ENCODE measurements at places on chromosomes 2 and 18.

DNA sequence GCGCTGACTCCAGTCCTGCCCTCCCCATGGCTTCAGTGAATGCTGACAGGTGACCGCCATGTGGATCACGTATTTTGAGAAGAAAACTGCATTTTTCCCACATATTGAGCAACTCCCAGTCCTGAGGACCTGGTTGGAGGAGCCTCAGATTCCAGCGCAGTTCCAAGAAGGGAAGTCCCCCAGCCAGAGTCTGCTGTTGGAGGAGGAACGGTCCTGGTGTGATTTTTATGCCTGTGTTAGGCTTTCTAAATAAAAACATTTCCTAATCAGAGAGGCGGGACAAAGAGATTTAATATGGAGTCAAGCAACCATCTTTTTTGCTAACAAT lies 32.3 kb upstream of the COL6A3 start:
- DNase-seq, result no peak

- DNase-seq, result no peak
These were observed 59.9 kb downstream of the CRIM1 start for GRCh38 chr2:36415381-36416022.

DNA sequence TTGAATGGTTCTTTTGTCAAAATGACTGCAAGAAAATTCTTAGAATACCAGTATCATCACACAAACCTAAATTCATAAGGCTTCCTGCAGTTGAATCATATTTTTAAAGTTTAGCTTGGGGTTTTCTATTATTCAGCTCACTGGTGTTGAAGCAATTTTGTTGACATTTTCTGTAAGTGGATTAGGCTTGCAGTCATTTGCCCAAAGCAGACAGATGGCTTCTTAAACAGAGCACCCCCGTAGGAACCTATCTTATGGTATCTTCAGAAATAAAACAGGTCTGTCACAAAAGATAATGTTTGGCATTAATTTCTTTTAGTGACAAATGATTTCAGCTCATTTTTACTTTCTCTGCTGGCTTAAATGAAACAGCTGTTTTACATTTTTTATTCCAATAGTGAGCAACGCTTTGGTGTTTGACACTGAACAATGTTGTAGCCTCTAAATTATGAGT lies 331.1 kb downstream of the PLCL1 start:
- DNase-seq, result no peak

DNA sequence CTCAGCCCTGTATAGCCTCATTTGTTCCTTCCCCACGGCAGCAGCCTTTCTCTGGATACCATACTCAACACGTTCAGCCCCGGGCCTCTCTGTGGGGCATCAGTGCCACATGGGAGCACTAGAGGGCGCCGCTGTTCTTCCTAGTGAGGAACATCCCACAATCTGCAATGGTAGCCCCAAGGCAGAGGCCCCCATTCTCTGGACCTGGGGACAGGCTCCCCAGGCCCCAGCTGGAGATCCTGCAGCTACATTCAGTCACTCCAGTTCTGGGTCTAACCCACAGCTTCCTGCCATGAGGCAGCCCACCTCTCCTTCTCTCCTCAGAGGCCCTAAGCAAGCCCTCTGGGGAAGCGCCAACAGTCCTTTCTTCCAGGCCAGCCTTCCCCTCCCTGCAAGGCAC lies 14.2 kb upstream of the SFXN5 start:
- DNase-seq, result peak; percentile 87

DNA sequence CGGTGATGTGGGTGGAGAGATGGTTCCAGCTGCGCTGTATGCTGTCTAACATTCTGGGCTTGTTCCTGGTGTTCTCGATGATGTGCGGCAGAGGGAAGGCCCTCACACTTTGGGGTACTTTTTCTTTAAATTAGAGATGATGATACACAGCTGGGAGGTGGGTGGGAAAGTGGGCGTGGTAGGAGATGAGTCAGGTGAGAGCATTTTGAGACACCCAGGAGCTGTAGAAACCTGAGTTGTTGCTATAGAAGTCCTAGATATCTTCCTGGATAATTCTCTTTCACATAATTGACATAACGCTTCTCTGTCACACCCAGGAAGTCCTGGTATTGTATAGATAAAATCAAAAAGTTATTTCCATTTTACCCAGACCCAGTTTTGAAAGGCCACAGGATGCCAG lies 103.8 kb upstream of the ALKAL2 start:
- DNase-seq, result no peak

GRCh38 chr18:2846636-2847316 lies at the start of gene EMILIN2:
EMILIN2 (plus strand) TSS chr18:2847006; CDS start chr18:2847189, 183 bp downstream.
- peak; percentile 16 for DNase-seq

DNA sequence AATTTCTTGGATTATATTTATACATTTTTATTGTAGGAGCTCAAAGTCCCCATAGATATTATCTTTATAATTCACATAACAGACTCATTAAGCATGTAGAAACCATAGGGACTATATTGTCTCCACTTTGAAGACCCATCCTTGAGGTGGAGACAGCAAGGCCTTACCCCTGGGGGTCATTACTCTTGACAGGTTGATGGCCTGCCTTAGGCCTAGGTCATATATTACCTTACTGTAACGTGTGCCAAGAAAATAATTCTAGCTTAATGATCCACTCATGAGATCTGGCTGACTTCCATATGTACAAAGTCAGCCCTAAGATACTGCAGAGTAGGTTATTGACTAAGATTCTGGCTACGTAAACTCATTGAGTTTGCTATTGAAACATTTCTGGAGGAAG lies 65.4 kb upstream of the GLS start:
- no peak for DNase-seq

GRCh38 chr2:120637847-120638246 lies 97.8 kb upstream of the GLI2 start:
- no peak for DNase-seq

- no peak for DNase-seq
These were observed 54.6 kb upstream of the PHLPP1 start for GRCh38 chr18:62660691-62661090.

DNA sequence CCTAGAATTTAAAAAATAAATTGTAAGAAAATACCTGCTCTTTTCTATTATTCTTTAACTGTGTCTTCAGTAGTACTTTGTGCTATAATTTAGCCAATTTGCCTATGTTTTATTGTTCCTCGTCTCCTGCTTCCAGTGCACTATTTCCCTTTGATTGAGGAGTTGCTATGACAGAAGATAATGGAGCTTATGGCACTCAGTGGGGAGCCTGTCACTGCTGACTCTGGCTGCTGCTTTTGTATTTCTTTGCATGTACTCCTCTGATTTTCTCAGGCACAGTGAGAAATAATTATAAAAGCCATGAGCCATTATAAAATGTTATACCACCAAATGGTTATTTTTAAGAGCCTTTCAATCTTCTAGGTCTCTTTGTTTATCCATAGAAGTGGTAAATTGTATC lies 1310.8 kb upstream of the SLC39A10 start:
- DNase-seq, result no peak

DNA sequence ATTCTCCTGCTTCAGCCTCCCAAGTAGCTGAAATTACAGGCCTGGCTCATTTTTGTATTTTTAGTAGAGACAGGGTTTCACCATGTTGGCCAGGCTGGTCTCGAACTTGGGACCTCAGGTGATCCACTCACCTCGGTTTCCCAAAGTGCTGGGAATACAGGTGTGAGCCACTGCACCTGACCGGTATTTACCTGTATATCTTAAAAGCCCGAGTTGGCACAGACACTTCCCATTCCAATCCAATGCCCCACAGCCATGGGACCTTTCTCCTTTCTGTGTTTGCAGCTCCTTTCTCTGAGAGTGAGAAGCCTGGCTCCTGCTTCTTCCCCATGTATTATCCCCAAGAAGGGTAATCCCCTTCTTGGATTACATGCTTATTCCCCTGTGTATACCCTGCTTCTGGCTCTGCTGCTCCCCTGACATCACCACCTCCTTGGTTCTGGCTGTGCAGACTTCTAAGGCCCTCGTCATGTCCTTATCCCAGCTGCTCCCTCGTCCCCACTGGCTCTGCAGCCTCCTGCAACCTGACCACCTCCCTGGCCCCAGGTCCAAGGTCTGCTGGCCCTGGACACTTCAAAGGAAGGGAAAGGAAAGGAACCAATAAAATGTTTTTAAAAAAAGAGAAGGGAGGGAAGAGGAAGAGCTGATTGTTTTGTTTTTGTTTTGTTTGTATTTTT lies 52.8 kb downstream of the INPP5D start:
- no peak for DNase-seq

DNA sequence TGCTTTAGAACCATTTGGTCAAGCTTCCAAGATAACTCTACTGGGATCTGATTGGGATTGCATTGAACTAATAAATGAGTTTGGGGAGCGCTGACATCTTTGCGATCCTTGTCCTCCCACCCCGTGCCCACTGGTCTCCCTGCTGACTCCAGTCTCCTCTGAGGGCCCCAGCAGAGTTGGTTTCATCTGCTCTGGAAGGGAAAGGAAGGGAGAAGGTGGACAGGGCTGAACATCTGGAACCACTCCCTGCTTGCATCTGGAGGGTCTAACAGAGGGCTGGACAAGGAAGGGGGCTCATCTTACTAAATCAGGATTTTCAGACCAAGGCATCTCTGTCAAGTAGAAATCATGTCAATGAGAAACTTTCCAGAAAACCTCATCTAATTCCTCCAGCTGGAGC lies 12.8 kb downstream of the GBX2 start:
- DNase-seq, result no peak

GRCh38 chr2:122960759-122961641 lies 1064.1 kb upstream of the CNTNAP5 start:
- DNase-seq, result peak; percentile 0

GRCh38 chr2:128607440-128607839 lies 288.8 kb upstream of the HS6ST1 start:
- DNase-seq, result no peak

DNA sequence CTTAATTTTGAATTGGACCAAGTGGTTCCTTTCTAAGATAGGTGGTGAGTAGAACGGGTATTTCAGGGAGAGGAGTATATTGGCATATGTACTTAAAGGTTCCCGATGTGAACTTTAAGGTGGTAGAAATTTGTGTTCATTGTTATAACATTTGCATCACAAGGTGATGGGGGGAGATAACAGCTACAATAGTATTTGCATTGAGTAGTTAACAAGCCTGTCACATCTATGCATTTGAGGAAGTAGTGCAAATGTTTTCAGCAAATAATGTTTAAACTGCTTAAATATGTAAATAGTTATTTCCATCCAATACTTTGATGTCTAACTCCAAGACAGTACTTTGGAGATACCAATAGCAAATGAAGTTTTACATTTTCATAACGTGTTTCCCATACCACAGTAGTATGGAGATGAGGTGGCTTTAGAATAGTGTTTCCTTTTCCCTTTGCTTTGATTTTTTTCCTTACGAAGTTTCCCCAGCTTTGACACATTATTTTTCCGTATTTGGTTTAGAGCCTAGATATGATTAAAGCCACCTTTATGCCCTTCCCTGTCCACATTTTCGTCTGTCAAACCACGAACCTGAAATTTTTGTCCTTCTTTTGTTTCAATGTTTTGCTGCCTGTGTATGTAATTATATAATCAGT lies 46.6 kb downstream of the VAPA start:
- no peak for DNase-seq

DNA sequence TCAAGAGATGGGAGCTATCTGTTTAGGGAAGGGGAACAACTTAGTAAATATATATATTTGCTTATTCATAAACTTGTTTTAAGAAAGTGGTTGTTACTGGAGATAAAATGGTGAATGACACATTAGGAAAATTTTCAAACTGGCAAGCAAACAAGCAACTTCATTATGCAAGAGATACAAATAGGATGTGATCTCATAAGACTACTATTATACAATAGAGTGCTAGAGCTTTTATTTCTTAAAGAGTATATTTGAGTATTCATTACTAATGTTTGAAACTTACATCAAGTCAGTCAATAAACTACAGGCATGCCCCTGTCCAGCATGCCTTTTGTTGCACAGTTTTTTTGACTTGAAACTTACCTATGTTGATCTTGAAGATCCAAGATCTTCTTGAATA lies 355.2 kb upstream of the KCNJ3 start:
- DNase-seq, result no peak

DNA sequence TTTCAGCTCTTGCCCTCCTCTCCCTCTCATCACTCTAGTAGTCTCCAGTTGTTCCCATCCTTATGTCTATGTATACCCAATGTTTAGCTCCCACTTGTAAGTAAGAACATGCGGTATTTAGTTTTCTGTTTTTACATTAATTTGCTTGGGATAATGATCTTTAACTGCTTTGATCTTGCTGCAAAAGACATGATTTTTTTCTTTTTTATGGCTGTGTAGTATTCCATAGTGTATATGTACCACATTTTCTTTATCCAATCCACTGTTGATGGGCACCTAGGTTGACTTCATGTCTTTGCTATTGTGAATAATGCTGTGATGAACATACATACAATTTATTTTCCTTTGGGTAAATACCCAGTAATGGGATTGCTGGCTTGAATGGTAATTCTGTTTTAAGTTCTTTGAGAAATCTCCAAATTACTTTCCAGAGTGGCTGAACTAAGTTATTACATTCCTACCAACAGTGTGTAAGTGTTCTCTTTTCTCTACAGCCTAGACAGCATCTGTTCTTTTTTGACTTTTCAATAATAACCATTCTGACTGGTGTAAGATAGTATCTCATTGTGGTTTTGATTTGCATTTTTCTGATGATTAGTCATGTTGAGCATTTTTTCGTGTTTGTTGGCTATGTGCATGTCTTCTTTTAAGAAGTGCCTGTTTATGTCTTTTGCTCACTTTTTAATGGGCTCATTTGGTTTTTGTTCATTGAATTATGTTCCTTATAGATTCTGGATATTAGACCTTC lies 179.6 kb upstream of the SLC39A10 start:
- peak; percentile 60 for DNase-seq

GRCh38 chr2:212863185-212863588 lies 288.2 kb downstream of the IKZF2 start:
- peak; percentile 49 for DNase-seq

DNA sequence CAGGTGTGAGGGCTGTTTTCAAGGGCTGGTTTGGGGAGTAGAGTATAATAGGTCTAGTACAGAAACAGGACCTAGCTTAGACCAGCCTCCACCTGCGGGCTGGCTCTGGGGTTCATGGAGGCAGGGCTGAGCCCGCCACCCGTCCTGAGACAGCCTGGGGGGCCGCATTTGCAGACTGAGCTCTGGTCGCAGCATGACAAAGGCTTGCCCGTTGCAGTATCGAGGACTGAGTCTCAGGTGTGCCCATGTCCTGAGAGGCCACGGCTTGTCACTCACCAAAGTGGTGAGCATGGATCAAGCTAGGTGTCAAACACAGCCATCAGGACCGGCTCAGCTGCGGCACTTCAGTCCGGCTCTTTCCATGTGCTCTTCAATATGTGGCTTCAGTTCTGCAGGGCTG lies 144.7 kb downstream of the KLHL29 start:
- no peak for DNase-seq

DNA sequence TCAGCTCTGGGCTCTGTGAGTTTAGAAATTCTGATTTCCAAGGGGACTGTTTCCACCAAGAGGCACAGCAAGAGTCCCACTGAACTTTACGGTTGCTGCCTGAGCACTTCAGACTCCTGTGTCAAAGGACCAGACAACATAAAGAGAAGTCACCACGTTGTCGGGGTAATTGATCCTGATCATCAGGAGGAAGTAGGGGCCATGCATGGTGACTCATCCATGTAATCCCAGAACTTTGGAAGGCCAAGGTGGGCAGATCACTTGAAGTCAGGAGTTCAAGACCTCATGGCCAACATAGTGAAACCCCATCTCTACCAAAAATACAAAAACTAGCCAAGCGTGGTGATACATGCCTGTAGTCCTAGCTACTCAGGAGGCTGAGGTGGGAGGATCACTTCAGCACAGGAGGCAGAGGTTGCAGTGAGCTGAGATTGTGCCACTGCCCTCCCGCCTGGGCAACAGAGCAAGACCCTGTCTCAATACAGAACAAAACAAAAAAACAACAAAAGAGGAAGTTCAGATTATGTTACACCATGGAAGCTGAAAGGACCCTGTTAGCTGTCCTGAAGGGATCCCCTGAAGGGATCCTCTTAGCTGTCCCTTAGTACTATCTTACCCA lies 9.4 kb upstream of the ASXL2 start:
- DNase-seq, result no peak

GRCh38 chr2:109711230-109712122 lies 82.6 kb upstream of the RGPD5 start:
- no peak for DNase-seq
